NCI-H1436 (cell line): ENCODE measurements at places on chromosomes 16 and 17.

DNA sequence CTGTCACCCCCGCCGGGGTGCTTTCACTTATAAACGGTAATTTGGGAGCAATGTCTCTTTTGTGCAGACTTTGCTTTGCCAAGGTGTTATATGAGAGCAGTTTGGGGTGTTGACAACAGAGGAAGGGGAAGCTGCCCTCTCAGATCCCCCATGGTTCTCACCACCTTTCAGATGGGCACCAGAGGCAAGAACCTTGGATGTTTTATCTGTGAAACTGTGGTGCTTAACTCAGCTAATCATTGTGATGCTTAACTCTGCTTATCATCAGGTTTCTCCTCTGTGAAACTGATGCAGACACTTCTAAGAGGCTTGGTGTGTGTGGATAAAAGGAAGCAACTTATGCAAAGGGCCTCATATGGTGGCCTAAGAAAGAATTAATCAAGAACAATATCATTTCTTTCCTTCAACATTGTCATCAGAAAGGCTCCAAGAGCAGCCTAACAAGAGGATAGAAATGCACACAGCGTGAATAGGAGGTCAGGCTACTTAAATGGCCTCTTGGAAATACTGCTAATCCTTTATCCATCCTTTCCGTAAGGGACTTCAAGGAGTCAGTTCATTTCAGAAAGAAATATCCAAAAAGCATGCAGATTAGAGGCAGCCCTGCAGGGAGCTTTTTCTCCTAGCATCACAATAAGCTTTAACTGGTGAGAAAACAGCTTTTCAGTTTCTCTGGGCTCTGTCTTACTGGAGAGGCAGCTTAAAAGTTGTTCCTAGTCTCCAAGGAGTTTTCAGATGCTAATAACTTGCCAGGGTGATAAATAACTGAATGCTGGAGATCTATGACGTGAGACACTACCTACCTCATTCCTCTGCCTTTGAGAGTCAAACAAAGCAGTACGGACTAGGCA is 55.1 kb upstream of the CLEC3A start:
- DNase-seq: no peak

- DNase-seq: no peak
These were observed 5.7 kb downstream of the NUPR1 start for GRCh38 chr16:28532940-28533647.

GRCh38 chr17:65531256-65532100 is 30.0 kb downstream of the AXIN2 start:
- no peak for DNase-seq

DNA sequence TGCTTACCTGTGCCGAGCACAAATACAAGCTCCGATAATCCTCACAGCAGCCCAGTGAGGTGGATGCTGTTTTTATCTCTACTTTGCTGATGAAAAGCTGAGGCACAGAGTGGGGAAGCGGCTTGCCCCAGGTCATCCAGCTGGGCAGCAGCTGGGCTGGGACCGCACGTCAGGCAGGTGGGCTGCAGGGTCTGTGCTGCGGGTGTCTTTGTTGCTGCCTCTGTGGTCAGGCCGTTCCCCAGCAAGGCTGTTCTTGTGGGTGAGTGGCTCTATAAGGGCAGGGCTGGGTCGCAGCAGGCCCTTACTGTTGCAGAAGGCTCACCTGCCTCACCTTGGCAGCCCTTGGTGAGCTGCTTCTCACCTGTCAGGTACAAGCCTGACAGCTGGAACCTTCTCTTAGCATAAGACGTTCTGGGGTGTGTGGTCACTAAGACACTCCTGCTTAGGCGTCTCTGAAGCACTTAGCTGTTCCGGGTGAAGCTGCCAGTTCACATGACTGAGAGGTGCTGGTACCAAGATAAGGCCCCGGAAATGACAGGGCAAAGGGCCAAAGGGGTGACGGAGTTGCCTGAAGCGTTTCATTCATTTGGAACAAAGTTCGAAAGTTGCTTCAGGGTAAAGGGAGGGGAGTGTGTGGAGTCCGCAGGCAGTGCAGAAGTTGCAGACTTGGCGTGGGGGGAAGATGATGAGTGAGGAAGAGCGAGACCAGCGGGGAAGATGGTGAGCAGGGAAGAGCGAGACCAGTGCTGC is 17.4 kb downstream of the IRF8 start:
- no peak for DNase-seq

DNA sequence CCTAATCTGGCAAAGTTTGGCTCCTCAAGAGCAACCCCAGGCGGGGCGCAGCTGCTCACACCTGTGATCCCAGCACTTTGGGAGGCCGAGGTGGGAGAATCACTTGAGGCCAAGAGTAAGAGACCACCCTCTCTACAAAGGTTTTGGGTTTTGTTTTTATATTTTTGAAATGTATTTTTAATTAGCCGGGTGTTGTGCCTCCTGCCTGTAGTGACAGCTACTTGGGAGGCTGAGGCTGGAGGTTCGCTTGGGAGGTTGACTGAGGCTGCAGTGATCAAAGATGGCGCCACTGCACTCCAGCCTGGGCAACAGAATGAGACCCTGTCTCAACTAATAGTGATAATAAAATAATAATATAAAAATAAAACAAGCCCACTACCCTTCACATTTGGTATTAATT is 756 bp upstream of the USP7 start:
- DNase-seq: no peak
